ENCODE measurements at places on chromosomes 2 and 18. TPM values are rescaled to one million over a fixed set of nuclear protein-coding genes. Genes with fewer than 3 reads are reported as not detected.

GRCh38 chr2:39120521-39120770 is 405 bp downstream of the SOS1 start:
- peaks cover 21% of the 10 kb centered on the region for H3K4me1 ChIP-seq
- H3K27me3 ChIP-seq = no peaks in the 10 kb centered on the region
- H3K4me3 ChIP-seq = peak overlapping the region; percentile 59
- no peak for DNase-seq
- H3K27ac ChIP-seq = peak overlapping the region; percentile 97
- peaks cover 2% of the 10 kb centered on the region for H3K36me3 ChIP-seq

DNA sequence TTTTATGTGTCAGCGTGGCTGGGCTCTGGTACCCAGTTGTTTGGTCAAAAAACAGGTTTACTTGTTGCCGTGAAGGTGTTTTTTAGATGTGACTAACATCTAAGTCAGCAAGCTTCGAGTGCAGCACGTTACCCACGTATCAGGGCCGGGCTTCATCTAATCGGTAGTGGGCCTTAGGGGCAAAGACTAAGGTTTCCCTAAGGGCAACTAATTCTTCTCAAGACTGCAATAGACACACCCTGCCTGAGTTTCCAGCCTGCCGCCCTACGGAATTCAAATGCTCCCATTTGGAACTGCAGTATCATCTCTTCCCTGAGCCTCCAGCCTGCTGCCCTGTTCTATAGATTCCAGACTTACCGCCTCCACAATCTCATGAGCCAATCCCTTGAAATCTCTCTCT is 27.7 kb downstream of the FHL2 start:
- H3K27me3 ChIP-seq = no peaks in the 10 kb centered on the region
- H3K27ac ChIP-seq = no peak overlapping the region
- H3K4me1 ChIP-seq = peaks cover 58% of the 10 kb centered on the region
- H3K4me3 ChIP-seq = no peak overlapping the region
- peak; percentile 25 for DNase-seq

DNA sequence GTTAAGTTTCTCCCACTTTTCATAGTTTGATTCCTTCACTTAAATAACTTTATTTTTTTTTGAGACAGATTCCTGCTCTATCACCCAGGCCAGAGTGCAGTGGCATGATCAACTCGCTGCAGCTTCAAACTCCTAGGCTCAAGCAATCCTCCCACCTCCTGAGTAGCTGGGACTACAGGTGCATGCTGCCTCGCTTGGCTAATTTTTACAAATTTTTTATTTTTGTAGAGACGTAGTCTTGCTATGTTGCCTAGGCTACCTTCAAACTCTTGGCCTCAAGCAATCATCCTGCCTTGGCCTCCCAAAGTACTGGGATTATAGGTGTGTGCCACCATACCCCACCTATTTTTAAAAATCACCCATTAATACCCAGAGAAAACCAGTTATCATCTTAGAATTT is 14.2 kb upstream of the WIPF1 start:
- no peak overlapping the region for H3K4me3 ChIP-seq
- H3K27me3 ChIP-seq = no peaks in the 10 kb centered on the region
- DNase-seq = no peak
- H3K27ac ChIP-seq = no peak overlapping the region

The KYNU gene
- total RNA-seq = 0.84 TPM

DNA sequence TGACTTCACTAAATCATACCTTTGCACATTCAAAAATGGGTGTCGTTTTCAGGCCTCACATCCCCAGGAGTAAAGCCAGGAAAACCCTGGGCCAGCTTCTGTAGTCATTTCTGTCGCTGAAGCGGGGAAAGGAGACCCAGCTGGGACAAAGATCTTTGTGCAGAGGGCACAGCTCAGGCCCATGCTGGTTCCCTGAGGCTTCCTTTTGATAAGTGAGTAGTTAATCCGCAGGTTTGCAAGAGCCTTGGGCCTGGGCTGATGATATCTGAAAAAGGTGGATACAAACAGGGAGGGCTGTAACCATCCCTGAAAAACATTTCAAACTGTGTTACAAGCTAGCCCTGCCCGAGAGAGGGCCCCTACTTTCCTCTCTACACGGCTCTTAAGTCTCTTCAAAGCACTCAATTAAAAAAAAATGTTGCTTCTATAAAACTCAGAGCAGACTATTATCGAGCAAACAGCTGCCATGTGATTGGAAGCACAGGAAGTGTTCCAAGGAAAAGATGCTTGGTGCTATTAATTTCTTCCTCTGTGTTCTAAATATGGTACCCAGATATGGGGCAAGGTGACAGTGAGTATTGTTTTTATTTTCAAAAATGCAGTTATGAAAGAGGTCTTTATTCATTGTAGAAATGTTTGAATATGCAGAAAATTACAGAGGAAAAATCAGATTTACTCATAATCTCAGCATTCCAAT is 117.2 kb downstream of the LNPK start:
- DNase-seq = no peak
- peaks cover 2% of the 10 kb centered on the region for H3K4me1 ChIP-seq
- no peak overlapping the region for H3K27ac ChIP-seq
- no peak overlapping the region for H3K4me3 ChIP-seq
- H3K36me3 ChIP-seq = no peaks in the 10 kb centered on the region

The CYP26B1 gene
- 11.7 TPM for total RNA-seq

DNA sequence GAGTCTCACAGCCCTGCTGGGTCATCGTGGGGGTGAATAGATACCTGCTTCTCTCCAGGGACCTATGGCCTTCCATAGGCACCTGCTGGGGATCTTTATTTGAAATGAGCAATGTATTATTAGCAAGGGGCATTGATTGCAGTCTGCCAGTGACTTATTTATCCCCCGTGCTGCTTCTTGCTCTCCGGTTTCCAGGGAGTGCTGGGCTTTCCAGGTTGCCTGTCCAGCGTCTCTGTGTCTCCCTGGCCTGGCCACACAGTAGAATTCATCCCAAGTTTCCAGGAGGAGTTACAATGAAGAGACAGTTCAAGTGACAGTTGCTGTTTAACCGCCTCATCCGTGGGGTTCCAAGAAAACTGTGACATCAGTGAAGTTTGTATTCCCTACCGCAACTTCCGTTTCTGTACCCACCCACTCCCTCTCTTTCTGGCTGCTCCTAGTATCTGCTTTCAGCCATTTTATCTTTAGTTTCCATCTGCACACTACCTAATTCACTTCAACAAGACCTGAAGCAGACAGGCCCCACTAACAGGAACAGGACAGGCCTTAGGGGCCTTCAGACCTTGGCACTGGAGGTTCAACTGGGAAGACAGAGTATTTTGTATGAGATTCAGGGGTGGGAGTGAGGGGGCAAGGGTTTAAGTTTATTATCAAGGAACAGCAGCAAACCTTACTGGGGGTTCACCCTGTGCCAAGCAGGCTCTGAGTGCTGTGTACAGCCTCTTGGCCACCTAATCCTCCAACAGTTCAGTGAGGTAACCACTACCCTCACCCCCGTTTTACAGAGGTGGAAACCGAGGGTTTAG is 134.8 kb downstream of the PRKCE start:
- no peaks in the 10 kb centered on the region for H3K36me3 ChIP-seq
- no peaks in the 10 kb centered on the region for H3K27me3 ChIP-seq
- no peak overlapping the region for H3K27ac ChIP-seq

DNA sequence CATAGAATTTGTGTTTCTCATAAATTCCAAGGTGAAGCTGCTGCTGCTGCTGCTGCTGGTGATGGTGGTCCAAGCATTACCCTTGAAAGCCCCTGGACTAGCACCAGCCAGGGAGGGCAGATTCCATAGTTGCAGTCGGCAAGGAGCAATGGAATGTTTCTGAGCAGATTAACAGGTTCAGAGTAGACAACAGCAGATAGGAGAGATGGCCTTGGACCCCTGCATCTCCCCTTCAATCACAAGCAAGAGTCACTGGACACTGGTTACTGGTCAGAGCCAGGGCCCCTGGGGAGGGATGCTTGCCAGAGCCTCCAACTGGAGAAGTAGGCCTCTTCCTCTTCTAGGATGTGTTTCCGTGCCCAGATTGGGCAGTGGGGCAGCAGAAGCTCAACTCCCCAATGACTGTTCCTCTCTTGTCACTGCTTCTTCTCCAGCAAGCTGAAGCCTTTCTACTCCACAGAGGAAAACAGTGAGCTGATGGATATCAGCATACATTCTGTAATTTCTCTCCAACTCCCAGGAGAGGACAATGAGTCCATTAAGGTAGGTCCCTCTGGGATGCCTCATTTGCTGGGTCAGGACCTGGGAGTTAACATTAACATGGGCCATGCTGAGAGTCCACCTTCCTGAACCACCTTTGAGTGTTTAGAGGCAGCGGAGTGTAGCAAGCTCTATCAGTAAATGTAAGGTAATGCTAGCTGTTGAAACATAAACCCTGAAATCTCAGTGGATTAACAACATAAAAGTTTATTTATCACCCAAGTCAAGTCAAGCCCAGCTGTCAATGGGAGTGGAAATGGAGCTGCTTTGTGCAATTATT is 35.3 kb downstream of the MROH2A start:
- no peak overlapping the region for H3K27ac ChIP-seq
- no peak overlapping the region for H3K4me3 ChIP-seq
- H3K4me1 ChIP-seq = no peaks in the 10 kb centered on the region
- H3K36me3 ChIP-seq = no peaks in the 10 kb centered on the region
- peaks cover 5% of the 10 kb centered on the region for H3K27me3 ChIP-seq

The DSC3 gene
- total RNA-seq = 0.75 TPM

- no peaks in the 10 kb centered on the region for H3K4me1 ChIP-seq
- no peak overlapping the region for H3K4me3 ChIP-seq
- no peak overlapping the region for H3K27ac ChIP-seq
Measured at GRCh38 chr2:72533765-72534164, 292.1 kb downstream of the EXOC6B start.

- H3K4me1 ChIP-seq = peaks cover 21% of the 10 kb centered on the region
- H3K27ac ChIP-seq = peak overlapping the region; percentile 10
- peaks cover 4% of the 10 kb centered on the region for H3K36me3 ChIP-seq
- no peaks in the 10 kb centered on the region for H3K27me3 ChIP-seq
Measured at GRCh38 chr2:144456680-144457079, 63.2 kb downstream of the ZEB2 start.

- no peaks in the 10 kb centered on the region for H3K36me3 ChIP-seq
- no peaks in the 10 kb centered on the region for H3K4me1 ChIP-seq
- no peak overlapping the region for H3K4me3 ChIP-seq
- H3K27me3 ChIP-seq = no peaks in the 10 kb centered on the region
Measured at GRCh38 chr2:203033395-203033794, 18.7 kb downstream of the NBEAL1 start.

The CXCR1 gene
- not detected for total RNA-seq

GRCh38 chr2:20195431-20196033 is 29.4 kb downstream of the SDC1 start:
- H3K4me3 ChIP-seq = no peak overlapping the region
- DNase-seq = no peak
- H3K27ac ChIP-seq = no peak overlapping the region
- peaks cover 14% of the 10 kb centered on the region for H3K4me1 ChIP-seq
- H3K27me3 ChIP-seq = no peaks in the 10 kb centered on the region
- H3K36me3 ChIP-seq = no peaks in the 10 kb centered on the region

The DSG4 gene
- not detected for total RNA-seq

GRCh38 chr2:241898463-241899270 is 29.1 kb downstream of the RTP5 start:
- no peak overlapping the region for H3K27ac ChIP-seq
- H3K27me3 ChIP-seq = no peaks in the 10 kb centered on the region
- no peak overlapping the region for H3K4me3 ChIP-seq
- peaks cover 48% of the 10 kb centered on the region for H3K4me1 ChIP-seq
- no peak for DNase-seq

The HTRA2 gene
- 33.0 TPM for total RNA-seq

The LNPK gene
- 40.6 TPM for total RNA-seq

DNA sequence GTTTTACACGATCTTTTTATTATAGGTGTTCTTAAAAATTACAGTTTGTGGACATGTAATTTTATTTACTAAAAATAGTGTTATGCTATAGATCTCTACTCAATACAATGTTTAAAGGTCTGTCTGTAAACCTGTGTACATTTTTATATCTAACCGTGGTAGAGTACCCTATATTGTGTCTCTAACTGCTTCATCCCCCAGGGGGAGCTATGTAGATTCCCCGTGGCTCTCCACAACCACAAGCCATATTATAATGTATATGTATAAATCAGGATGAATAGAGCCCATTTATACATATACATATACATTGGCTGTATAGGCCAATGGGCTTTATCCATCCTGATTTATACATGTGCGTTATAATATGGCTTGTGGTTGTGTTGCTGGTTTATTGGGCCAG is 59.4 kb downstream of the ADAM23 start:
- no peak overlapping the region for H3K27ac ChIP-seq
- no peak for DNase-seq
- H3K27me3 ChIP-seq = no peaks in the 10 kb centered on the region
- no peaks in the 10 kb centered on the region for H3K4me1 ChIP-seq

- no peak for DNase-seq
- H3K4me3 ChIP-seq = no peak overlapping the region
- H3K4me1 ChIP-seq = peaks cover 36% of the 10 kb centered on the region
- no peaks in the 10 kb centered on the region for H3K27me3 ChIP-seq
- H3K36me3 ChIP-seq = no peaks in the 10 kb centered on the region
Measured at GRCh38 chr2:85892216-85892944, 3.6 kb upstream of the ST3GAL5 start.

The PAX8 gene
- 0.44 TPM for total RNA-seq

- peak overlapping the region; percentile 38 for H3K27ac ChIP-seq
- peak; percentile 43 for DNase-seq
- H3K4me1 ChIP-seq = peaks cover 24% of the 10 kb centered on the region
- no peaks in the 10 kb centered on the region for H3K27me3 ChIP-seq
- no peak overlapping the region for H3K4me3 ChIP-seq
- H3K36me3 ChIP-seq = no peaks in the 10 kb centered on the region
Measured at GRCh38 chr2:174777347-174778084, 13.2 kb upstream of the CHRNA1 start.

DNA sequence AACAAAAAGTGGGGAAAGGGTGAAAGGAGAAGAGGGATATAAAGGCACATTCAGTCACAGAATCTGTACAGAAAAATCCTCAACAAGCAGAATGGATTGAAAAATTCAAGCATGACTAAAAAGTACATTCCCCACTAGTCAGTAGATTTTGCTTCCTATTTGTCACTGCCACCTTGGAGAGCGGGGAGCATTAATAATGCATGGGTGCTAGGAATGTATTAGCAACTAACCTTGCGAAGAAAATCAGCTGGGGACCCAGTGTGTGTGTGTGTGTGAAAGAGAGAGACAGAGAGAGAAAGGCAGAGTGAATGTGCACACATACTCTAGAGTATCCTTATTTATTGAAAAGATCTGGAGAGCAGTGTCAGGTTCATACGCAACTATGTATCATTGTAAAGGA is 968.7 kb upstream of the ZEB2 start:
- H3K4me3 ChIP-seq = no peak overlapping the region
- H3K27me3 ChIP-seq = no peaks in the 10 kb centered on the region
- H3K4me1 ChIP-seq = no peaks in the 10 kb centered on the region
- H3K36me3 ChIP-seq = no peaks in the 10 kb centered on the region

- no peaks in the 10 kb centered on the region for H3K4me1 ChIP-seq
- no peak for DNase-seq
- no peak overlapping the region for H3K27ac ChIP-seq
- no peak overlapping the region for H3K4me3 ChIP-seq
- H3K27me3 ChIP-seq = no peaks in the 10 kb centered on the region
- peaks cover 5% of the 10 kb centered on the region for H3K36me3 ChIP-seq
Measured at GRCh38 chr2:63023444-63023843, 27.2 kb upstream of the OTX1 start.

The ACSL3 gene
- 48.2 TPM for total RNA-seq

GRCh38 chr2:120189189-120189588 is 34.0 kb downstream of the TMEM185B start:
- no peak overlapping the region for H3K4me3 ChIP-seq
- no peaks in the 10 kb centered on the region for H3K36me3 ChIP-seq
- H3K27me3 ChIP-seq = no peaks in the 10 kb centered on the region
- no peak for DNase-seq
- H3K4me1 ChIP-seq = no peaks in the 10 kb centered on the region
- H3K27ac ChIP-seq = no peak overlapping the region

The TMEM182 gene
- 111 TPM for total RNA-seq
